ENCODE measurements at places on chromosomes 16 and 17.

GRCh38 chr16:3004781-3005284 lies 7.9 kb upstream of the CLDN9 start:
- DNase-seq: no peak

DNA sequence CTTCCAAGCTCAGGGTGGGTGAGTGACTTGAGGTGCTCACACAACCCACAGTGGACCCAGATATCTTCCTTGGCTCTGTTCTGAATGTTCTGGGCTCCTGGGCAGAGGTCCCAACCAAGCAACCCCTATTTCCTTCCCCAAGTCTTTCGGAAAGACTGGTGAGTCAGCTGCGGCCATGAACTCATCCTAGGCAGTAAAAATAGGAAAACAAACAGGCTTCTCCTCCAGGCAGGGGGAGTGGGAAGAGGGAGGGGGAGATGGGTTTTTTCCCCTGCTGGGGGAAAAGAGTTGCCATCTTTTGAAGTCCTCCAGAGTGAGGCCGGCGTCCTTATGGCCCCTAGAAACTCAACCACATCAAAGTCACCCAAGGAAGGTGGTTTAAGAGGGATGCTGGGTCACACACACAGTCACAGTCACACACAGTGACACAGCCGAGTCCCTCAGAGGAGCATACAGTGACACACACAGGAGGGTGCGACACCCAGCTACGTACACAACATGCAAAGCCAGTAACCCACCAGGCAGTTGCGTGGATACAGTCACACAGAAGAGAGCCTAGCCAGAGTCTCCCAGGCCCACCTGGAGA lies 16.0 kb upstream of the DLX4 start:
- DNase-seq: no peak

DNA sequence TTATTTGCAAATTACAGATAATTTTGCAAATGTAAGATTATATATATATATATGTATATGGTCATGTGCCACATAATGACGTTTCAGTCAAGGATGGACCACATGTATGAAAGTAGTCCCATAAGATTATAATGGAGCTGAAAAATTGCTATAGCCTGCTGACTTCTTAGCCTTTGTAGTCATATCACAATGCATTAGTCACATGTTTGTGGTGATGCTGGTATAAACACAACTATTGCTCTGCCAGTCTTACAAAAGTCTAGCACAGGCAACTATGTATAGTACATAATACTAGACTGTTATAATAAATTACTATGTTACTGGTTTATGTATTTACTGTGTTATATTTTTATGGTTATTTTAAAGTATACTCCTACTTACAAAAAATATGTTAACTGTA lies 444.3 kb downstream of the KCNJ2 start:
- DNase-seq: no peak

- DNase-seq: no peak
These were observed 58.8 kb downstream of the RNF213 start for GRCh38 chr17:80319262-80319998.

GRCh38 chr16:716200-716568 lies 1.3 kb downstream of the METRN start:
- DNase-seq: no peak

DNA sequence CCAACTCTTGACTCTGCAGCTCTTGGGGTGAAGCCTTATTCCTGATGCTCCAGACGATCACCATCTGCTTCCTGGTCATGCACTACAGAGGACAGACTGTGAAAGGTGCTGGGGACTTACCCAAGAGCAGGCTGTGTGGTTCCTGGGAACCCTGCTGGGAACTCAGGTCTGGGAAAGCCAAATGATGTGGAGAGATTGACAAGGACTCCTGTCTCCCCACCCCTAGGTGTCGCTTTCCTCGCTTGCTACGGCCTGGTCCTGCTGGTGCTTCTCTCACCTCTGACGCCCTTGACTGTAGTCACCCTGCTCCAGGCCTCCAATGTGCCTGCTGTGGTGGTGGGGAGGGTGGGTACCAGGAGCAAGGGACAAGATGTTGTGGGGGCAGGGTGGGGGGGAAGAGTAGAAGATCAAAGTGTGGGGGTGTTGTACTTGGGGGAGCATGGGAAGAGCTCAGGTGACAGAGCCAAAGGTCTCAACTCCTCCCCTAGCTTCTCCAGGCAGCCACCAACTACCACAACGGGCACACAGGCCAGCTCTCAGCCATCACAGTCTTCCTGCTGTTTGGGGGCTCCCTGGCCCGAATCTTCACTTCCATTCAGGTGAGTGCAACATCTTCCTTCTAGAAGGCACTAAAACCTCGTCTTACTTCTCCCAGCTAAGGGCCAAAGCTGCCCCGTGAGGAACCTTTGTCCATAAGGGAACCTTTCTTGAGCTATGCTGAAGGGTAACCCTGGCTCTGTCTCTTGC lies 3.0 kb downstream of the SOX15 start:
- DNase-seq: no peak

GRCh38 chr16:85370881-85371651 lies 242.1 kb upstream of the GSE1 start:
- peak; percentile 54 for DNase-seq

DNA sequence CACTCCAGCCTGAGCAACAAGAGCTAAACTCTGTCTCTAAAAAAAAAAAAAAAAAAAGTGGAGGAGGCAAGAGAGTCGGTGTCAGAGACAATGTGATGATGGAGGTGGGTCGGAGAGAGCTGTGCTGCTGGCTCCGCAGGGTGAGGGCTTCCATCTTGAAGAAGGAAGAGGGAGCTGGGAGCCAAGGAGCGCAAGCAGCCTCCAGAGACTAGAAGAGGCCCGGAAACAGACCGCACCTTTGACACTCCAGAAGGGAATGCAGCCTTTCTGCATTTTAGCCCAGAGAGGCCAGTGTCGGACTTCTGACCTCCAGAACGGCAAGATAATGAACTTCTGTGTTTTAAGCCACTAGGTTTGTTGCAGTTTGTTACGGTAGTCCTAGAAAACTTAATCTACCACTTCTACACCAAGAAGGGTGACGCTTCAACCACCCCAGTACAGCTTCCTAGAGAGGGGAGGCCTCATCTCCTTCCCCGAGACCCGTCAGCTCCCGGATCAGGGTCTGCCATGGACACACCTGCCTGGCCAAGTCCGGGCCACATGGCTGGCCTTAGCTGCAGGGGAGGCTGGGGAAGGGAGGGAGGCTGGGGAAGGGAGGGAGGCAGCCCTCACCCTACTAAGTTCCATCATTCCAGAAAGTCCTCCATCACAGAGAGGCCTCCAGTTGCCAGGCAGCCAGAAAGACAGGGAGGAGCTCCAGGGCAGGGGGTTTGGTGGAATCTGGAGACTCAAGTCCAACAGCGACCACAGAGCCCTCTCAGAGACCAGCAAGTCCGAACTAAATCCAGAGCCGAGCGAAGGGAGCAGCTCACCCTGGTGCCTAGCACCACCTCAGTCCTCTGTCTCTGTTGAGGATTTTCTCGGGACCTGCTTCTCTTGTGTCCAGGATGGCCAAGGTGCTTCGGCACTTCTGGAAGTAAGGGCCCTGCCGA lies 13.2 kb upstream of the RBFOX3 start:
- DNase-seq: no peak

DNA sequence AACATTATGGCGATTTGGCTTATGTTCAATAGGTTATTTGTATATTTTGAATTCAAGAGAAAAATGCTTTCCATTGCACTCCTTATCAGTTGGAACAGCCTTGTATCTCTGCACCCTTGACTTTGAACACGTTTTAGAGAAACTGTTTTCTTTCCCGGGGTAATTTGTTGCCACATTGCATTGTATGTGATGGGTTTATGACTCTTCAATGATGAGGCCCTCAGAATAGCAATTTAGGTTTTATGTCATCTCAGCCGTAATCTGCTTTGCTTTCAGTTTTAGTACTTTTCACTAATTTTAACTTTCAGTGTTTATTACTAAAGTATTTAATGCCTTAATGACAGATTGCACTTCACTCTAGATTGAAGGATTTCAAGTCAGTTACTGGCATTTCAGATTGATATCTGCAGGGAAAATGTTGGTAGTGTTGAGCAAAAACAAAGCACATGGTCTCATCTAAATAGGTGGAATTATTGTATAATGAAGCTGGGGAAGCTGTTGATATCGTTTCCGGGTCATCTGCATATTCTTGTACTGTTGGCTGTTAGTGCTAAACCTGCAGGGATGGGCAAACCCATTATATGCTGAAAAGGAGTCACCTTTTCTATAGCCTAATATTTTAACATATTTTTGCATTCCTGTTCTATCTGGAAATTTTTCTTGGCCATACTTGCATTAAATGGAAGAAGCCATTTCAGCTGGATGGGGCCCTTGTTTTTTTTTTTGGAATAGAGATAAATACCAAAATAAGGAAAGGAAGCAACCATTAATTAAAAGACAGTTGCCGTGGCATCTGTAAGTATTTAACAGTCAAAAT lies 2.0 kb downstream of the LUC7L3 start:
- no peak for DNase-seq

GRCh38 chr17:72306037-72306436 lies 185.2 kb downstream of the SOX9 start:
- no peak for DNase-seq

GRCh38 chr17:14730821-14731220 lies 429.9 kb downstream of the HS3ST3B1 start:
- no peak for DNase-seq

- no peak for DNase-seq
These were observed 16.4 kb downstream of the LYRM1 start for GRCh38 chr16:20916942-20917341.

GRCh38 chr17:61656721-61657217 lies 65.8 kb upstream of the NACA2 start:
- DNase-seq: no peak

DNA sequence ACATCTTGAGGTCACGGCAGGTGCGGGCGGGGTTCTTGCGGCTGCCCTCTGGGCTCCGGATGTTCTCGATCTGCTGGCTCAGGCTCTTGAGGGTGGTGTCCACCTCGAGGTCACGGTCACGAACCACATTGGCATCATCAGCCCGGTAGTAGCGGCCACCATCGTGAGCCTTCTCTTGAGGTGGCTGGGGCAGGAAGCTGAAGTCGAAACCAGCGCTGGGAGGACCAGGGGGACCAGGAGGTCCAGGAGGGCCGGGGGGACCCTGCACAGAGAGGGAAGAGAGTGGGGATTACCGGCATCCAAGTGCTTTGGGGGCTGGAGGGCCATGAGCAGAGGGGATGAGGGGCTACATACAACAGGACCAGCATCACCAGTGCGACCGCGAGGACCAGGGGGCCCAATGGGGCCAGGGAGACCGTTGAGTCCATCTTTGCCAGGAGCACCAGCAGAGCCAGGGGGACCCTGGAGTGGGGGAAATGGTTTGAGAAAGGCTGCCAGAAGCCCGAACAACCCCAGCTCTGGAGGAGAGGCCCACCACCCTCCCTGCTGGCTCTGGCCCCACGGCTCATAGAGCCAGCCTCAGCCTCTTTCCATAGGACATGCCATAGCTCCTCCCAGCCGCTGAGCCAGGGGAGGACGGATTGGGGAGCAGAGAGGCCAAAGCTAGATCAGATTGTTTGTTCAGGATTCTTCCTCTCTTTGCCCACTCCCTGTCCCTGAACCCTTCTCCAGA lies 14.6 kb downstream of the COL1A1 start:
- DNase-seq: no peak

DNA sequence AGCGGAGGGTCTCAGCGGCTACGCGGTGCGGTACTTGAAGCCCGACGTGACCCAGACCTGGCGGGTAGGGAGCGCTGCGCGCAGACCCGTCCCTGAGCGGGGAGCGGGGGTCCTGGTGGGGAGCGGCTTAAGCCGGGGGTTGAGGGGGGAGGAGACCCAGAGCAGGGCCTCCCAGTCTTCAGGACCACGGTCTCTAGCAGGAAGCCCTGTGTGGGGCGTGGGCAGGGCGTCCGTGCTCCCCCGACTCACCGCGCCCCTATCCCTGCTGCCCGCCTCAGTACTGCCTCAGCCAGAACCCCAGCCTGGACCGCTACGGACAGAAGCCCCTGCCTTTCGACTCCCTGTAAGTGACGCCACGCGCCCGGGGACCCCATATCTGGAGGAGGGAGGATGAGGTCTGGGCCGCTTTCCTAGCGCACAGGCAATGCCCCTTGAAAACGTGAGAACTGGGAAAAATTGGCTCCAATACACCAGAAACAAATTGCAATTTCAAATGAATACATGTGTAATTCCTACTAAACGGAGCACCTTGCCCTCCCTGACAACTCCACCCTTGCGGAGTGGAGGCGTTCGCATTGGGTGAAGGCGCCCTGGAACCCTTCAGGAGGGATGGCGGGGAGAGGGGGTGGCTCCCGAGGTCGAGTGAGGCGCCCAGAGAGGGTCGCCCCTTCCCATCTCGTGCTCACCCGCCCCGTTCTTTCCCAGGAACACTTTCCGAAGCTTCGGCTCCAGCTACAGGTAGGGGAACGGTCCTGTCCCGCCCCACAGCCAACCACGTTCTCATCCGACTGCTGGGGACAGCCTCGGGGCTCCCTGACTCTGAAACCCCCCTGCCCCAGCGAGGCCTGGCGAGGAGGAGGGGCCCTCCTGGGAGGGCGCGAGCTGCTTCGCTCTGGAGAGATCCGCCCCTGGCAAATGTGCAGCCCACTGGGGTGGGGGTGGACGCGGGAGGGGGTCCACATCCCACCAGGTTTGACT lies 14.6 kb upstream of the CNGB1 start:
- DNase-seq: no peak

GRCh38 chr16:83967838-83968305 lies at the start of gene NECAB2:
Gene NECAB2 (plus strand): TSS chr16:83968244. CDS start chr16:83968649, 405 bp downstream.
- no peak for DNase-seq

GRCh38 chr17:41678411-41678906 lies 10.2 kb upstream of the EIF1 start:
- peak; percentile 65 for DNase-seq

- DNase-seq: no peak
These were observed 180.5 kb downstream of the IRX3 start for GRCh38 chr16:54106057-54106456.

DNA sequence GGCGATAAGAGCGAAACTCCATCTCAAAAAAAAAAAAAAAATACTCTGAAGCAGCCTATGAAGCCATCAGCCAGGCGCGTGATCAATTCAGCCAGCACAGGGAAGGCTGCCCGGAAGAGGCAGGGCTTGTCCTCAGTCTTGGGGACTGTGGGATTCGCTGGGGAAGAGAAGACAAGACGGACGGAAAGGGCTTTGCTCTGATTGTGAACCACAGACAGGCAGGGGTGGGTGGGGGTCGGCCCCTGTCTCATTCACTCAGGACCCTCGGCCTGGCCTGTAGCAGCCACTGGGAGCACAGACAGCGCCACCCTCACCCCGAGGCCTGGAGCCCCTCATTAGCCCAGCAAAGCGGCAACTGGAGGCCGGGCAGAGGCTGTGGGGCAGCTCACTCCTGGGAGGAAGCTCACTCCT lies 37.2 kb downstream of the ABR start:
- no peak for DNase-seq

- DNase-seq: no peak
These were observed 377 bp upstream of the CRHR1 start for GRCh38 chr17:45783593-45784292.
